ENCODE measurements at places on chromosomes 4 and X. TPM values are rescaled to one million over a fixed set of nuclear protein-coding genes. Genes with fewer than 3 reads are reported as not detected.

- no peak for DNase-seq
These were observed 91.8 kb downstream of the CCNG2 start for GRCh38 chr4:77248805-77249204.

DNA sequence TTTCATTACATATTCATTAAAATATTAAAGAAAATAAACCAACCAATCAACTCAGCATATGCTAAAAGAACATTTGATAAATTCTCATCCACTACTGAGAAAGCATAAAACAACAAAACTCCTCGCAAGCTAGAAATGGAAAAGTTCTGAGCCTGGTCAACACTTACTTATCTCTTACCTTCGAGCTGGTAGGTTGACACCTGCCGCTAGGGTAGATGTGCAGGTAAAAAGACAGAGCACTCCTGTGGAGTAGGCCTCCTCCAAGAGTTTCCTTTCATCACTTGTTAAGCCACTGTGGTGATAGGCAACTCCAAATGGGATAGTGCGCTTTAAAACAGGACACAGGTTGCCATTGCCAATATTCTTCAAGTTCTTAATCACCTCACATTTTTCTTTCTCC lies 18.9 kb downstream of the HELQ start:
- no peak for DNase-seq

DNA sequence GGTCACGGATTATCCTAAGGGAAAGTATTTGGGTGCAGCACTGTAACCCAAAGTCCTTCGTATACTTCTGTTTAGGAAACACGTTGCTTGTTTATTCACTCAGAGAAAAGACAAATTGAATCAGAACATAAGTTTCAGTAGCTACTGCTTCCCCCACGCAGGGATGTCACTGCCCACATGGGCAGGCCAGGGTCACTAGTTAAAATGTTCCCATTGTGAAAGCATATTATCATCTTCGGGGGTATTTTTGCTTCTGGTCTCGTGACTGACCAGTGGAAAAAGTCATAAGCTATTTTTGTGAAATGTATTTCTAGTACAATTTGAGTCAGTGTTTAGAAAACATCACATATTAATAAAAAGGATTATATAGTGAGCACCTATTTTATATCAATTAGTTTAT lies 377.8 kb downstream of the PCDH7 start:
- DNase-seq: no peak

GRCh38 chr4:40506492-40506891 lies 123.2 kb downstream of the RBM47 start:
- DNase-seq: no peak

GRCh38 chr4:173002830-173003561 lies 165.6 kb upstream of the GALNT7 start:
- no peak for DNase-seq

TASL gene
- 8.1 TPM for polyA plus RNA-seq

PPP1R3F gene
- polyA plus RNA-seq: 3.5 TPM

DNA sequence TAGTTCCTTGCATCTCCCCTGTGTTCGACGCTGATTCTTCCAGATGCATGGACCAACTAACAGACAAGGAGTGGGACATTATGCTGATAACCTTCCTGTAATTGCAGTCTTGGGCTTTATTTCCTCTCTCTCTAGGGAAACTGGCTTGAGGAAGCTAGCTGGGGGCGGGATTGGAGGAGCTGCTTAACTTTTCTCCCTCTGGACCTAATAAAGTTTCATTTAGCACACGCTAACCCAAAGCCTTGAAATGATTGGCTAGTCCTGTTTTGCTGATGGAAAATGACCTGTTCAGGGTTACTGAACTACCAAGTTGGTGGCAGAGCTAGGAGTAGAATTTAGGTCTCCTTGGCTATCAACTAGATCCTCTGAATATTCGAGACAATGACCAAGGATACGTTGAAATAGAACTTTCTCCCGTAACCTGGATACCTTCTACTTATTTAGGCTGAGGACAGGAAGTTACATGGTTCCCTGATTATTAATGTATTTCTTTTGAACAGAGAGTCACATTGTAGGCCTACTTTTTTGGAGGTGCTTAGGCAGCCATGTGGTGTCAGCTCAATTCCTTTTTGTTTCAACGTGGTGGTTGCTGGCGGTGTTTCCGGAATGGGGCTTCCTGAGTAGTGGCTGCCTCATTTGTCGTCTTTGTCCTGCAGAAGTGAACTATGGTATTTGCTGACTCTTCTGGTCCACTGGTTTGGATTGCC lies 2.0 kb downstream of the PGK1 start:
- no peak for DNase-seq

DNA sequence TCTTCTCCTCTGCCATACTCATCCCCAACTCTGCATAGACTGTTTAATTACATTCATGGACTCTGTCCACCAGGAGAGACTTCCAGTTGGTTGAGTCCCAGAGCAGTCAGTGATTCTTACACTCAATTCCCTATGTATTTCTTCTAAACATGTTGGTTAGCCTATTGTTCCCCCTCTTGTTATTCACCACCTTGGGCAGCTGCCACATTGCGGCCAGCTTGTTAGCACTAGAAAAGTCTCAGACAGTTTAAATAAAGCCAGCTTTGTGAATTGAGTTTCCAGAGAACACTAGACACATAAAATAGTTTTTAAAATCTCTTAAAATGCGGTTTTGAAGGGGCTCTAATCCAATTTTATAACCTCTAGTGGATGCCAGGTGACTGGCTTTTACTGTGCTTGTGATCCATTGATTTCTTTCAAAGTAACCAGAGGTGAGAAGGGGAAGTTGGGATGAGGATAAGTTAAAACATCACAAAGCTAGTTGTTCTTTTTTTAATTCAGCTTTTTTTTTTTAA lies 827.7 kb downstream of the FSTL5 start:
- DNase-seq: no peak

DNA sequence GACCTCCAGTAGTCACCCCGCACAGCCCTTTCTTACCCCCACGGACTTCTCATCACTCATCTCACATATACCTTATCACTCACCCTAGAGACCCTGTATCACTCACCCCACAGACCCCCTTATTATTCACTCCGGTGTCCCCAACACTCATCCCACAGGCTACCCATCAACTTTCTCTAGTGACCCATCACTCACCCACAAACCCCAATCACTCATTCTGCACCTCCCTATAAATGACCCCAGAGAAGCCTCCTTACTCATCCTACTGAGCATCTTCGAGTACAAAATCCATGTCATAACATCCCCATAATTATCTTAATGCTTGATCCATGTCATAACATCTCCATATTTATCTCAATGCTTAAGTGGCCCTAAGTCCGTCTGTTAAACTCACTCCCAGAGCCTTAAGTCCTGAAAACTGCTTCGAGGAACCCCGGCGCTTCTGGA lies 934 bp downstream of the ZNF41 start:
- no peak for DNase-seq

- peak; percentile 1 for DNase-seq
These were observed 117.2 kb downstream of the TEX13C start for GRCh38 chrX:125436855-125437254.

- no peak for DNase-seq
These were observed 690 bp upstream of the NEIL3 start for GRCh38 chr4:177308847-177309521.

ERCC6L gene
- polyA plus RNA-seq: 0.61 TPM

EGFL6 gene
- polyA plus RNA-seq: not detected

ATOH1 gene
- not detected for polyA plus RNA-seq

GRCh38 chr4:81021142-81021944 lies 9.2 kb upstream of the BMP3 start:
- DNase-seq: no peak

GRCh38 chrX:150753357-150753756 lies 60.2 kb downstream of the MTMR1 start:
- DNase-seq: no peak

PAGE2 gene
- polyA plus RNA-seq: not detected

SCRG1 gene
- not detected for polyA plus RNA-seq

DNA sequence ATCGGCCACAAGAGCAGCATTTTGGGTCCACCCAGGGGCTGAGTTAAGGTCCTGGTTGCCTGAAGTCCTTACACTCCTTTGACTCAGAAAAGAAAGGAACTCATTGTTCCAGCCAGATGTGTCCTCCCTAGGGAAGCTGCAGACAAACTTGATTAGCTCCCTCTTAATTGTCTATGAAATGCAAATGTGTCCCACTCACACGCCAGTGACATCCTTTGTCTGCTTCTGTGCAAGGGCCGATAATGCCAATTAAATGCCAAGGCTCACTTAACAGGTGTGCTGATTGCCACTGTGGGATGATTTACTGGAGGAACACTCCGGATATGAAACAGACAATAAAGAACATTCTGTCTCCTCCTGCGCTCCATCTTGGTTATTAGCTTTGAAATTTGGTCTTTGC lies 332.9 kb upstream of the CPEB2 start:
- no peak for DNase-seq

GRCh38 chrX:43500246-43500645 lies 155.9 kb upstream of the MAOA start:
- DNase-seq: no peak

POF1B gene
- polyA plus RNA-seq: 0.78 TPM

MAP7D2 gene
- 0.54 TPM for polyA plus RNA-seq

DNA sequence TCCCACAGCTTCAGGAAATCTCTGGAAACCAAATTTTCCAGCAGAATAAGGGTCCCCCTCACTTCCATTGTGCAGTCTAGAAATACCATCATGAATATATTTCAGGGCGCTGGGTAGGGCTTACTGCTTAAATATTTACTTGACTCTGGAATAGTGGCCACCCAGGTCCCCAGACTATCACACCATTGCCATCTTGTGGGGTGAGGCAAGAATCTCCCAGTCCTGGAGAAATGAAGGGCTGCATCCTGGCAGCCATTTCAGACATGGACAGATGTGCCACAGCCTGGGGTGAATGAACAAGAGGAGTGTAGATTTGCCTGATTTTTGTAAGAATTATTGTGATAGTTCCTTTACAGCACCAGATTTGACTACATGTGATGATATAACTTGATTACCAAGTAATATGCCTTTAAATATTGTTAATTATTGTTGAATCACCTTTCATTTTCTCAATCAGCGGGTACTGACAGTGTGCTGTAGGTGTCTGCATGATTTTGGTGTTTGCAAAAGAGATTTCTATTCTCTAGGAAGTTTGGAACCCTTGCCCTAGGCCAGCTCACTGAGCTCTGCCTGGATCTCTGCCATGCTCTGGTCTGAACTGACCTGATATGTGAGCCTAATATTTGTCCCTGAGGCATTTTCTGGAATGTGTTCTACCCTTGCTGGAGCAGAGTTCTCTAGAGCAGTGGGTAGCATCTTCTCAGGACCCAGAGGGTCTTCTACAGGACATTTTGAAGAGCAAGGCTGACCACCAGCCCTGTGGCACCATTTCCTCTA lies 183.4 kb downstream of the KIT start:
- DNase-seq: no peak

KIAA1210 gene
- not detected for polyA plus RNA-seq

GRCh38 chr4:144787365-144788258 lies 141.7 kb downstream of the HHIP start:
- DNase-seq: peak; percentile 25

DNA sequence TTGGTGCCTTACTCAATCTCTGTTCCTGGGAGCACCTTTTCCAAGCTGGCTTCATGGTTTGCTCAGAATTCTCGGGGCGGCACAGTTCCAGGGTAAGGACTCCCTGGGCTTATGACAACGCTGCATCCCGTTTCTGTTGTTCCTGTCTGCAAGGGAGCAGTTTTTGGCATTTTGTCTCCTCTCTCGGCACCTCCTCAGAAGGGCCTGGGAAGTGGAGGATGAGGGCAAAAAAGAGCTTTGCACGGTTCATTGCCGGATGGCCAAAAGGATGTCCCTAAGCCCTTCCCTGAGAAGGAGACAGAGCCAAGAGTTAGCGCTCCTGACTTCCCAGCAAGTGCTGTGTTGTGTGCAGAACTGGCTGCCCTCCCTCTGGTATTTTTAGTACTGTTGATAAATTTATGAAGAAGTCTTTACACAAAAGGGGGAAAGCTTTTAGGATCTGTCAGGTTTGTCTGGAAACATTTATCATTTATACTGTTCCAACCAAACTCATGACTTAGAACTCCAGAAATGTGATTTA lies 13.4 kb downstream of the SRD5A3 start:
- no peak for DNase-seq

DNA sequence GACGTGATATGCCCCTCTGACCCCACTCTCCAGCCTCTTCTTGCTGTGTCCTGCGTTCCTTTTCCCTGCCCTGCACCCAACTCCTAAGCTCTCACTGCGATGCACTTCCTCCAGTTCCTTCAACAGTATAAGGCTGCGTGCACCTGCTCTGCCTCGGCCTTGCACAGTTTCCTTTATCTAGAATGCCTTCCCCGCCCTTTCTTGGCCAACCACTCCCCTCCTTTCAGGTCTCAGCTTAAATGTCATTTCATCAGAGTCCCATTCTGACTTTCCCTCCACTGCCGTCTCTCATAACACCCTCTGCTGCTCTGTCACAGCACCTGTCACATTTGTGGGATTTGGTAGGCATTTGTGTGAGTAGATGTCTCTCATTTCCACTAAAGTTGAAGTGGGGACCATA lies 58.4 kb upstream of the NEIL3 start:
- no peak for DNase-seq

GRCh38 chrX:650811-651210 lies 20.2 kb downstream of the SHOX start:
- DNase-seq: no peak

DNA sequence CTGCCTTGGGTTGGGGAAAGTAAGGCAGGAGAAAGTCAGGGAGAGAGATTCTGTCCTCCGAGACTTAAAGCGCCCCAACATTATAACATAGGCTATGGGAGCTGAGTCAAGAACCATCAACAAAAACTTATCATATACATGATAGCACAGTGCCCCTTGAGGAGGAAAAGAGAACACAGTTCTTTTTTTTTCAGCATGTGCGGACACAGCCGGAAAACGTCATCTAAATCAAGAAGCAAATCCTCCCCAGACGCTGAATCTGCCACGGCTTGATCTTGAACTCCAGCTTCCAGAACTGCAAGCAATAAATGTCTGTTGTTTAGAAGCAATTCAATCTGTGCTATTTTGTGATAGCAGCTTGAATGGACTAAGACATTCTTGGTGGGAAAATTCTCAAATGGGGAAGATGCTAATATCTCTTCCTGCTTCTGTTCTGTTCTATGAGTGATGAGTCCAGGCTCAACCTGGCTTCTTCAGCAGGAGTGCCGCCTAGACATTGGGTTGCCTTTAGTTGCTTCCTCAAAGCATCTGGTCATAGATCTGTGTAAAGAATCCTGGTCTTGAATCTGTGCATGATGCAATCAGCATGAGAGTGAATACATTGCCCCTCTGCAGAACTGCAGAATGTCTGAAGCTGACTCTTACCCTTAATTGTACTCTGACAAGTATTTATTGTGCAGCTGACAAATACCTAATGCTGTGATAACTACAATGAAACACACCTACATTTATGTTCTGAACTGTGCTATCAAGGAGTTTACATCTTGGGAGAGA lies 549.8 kb upstream of the PRKX start:
- no peak for DNase-seq

All from B cell (primary cell).